ENCODE measurements at places on chromosomes 5 and 9.

GRCh38 chr5:8683496-8683895 is 814.5 kb downstream of the MTRR start:
- DNase-seq: no peak

- no peak for DNase-seq
These were observed 45.8 kb downstream of the SECISBP2 start for GRCh38 chr9:89363921-89364665.

DNA sequence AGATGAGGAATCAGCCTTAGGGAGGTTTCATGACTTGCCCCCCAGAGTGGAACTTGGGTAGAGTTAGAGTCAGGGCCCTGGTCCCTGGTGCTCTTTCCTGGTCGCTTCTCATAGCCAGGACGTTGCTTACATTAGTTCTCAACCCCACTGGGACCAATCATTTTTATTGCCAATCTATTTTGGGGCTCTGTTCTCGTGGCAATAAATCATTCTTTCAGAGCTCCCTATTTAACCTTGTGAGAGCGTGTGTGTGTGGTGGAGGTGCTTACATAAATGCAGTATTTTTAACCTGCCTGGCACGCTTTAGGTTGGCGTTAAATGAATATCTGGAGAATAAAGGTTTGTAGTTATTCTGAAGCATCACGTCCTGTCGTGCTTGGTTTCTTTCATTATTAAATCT is 4.1 kb downstream of the TRIO start:
- DNase-seq: no peak

GRCh38 chr9:24516463-24516862 is 29.2 kb downstream of the IZUMO3 start:
- no peak for DNase-seq

- no peak for DNase-seq
These were observed 1.8 kb upstream of the SH2D3C start for GRCh38 chr9:127780126-127780885.

DNA sequence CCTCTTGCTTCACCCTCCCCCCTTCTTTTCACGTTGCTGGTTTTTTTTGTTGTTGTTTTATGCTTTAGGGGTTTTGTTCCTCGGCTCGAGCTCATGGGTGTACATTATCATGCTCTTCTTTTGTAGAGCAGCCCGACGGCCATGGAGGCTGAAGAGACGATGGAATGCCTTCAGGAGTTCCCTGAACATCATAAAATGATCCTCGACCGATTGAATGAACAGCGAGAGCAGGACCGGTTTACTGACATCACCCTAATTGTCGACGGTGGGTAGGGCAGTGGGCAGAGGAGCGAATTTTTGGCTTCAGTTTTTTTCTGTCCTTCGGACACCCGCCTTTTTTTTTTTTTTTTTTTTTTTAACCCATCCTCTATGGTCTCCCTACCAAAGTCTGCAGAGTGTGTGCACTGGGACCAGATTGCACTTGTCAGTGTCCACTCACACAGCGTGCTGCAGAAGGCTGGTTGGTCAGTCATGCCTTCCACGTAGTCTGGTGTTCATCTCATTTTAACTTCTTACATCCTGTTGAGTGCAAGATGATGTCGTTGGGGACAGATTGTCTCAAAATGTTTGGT is 1.3 kb downstream of the ZNF131 start:
- no peak for DNase-seq

GRCh38 chr5:68024426-68024825 is 191.1 kb upstream of the PIK3R1 start:
- DNase-seq: no peak

GRCh38 chr5:179314606-179315355 is 30.5 kb downstream of the ADAMTS2 start:
- no peak for DNase-seq

Data from cerebellar nuclear complex (tissue), 1 donor.